ENCODE measurements at places on chromosomes 3 and 15. TPM values are rescaled to one million over a fixed set of nuclear protein-coding genes. Genes with fewer than 3 reads are reported as not detected.

GRCh38 chr3:37527361-37527760 is 334.3 kb upstream of the CTDSPL start:
- no peaks in the 10 kb centered on the region for H3K4me1 ChIP-seq
- H3K4me3 ChIP-seq = no peak overlapping the region
- H3K36me3 ChIP-seq = no peaks in the 10 kb centered on the region
- no peaks in the 10 kb centered on the region for H3K27me3 ChIP-seq
- no peak overlapping the region for H3K27ac ChIP-seq

DNA sequence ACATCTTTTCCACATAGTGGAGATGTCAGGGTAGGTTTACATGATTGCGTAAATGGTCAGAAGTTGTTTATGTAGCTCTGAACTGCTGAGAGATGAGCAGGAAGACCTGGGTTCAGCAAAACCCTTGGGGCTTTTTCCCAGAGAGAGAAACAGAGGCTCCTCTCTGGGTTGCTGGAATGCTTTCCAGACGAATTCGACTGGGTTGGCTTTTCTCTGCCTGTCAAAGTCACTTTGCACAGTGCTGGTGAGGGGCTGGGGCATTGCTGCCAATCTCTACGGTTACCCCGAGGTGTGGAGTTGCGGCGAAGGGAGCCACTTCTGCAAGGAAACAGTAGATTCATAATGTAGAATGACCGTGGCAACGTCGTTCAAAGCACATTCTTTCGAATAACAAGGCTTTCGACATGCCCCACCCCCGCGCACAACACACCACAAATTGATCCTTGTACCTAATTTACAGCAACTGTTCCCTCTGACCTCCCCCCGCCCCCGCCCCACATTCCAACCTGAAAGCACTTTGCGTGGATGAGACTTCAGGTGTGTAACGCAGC is 950 bp upstream of the CNTN4 start:
- no peaks in the 10 kb centered on the region for H3K36me3 ChIP-seq
- no peak overlapping the region for H3K4me3 ChIP-seq
- H3K27ac ChIP-seq = no peak overlapping the region
- DNase-seq = no peak

GRCh38 chr3:101340591-101340990 is 20.2 kb upstream of the IMPG2 start:
- no peak for DNase-seq
- no peaks in the 10 kb centered on the region for H3K4me1 ChIP-seq
- H3K36me3 ChIP-seq = peaks cover 21% of the 10 kb centered on the region
- no peak overlapping the region for H3K4me3 ChIP-seq
- H3K27ac ChIP-seq = no peak overlapping the region

DNA sequence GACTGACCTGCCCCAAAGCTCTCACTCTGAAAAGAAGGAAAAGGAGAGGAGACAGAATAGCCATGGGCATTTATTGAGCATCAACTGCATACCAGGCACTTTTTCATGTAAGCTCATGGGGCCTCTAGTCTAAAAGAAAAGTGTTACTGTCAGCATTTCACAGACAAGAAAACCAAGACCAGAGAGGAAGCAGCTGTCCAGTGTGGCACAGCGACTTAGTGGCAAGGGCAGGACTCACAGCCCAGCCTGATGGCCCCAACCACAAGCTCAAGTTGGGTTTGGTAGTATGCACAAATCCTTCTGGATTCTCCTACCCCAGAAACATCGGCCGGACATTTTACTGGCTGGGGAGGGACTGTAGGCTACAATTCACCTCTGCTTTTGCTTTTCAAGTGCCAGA is 5.8 kb downstream of the EFCC1 start:
- no peak overlapping the region for H3K4me3 ChIP-seq
- no peak for DNase-seq
- H3K27me3 ChIP-seq = peaks cover 14% of the 10 kb centered on the region
- H3K36me3 ChIP-seq = no peaks in the 10 kb centered on the region
- peaks cover 16% of the 10 kb centered on the region for H3K4me1 ChIP-seq

The STRIT1 gene
- total RNA-seq = not detected

DNA sequence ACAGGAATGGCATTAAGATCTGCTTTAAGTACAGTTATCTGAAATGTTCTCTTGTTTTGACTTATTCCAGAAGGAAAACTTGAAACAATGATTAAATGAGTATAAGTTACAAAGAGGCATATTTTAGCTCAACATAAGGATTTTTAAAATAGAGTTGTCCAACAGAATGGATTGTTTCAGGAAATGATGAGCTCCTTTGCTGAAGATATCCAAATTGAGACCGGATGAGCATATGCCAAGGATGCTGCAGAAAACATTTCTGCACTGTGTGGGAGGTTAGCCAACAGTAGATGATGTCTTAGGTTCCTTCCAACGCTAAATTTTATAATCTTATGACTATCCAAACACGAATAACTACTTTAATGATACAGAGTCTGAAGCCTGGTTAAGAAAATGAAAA is 226.5 kb upstream of the NANOGP8 start:
- no peaks in the 10 kb centered on the region for H3K27me3 ChIP-seq
- no peak overlapping the region for H3K4me3 ChIP-seq
- H3K36me3 ChIP-seq = no peaks in the 10 kb centered on the region
- H3K27ac ChIP-seq = no peak overlapping the region

The DPPA2 gene
- not detected for total RNA-seq

DNA sequence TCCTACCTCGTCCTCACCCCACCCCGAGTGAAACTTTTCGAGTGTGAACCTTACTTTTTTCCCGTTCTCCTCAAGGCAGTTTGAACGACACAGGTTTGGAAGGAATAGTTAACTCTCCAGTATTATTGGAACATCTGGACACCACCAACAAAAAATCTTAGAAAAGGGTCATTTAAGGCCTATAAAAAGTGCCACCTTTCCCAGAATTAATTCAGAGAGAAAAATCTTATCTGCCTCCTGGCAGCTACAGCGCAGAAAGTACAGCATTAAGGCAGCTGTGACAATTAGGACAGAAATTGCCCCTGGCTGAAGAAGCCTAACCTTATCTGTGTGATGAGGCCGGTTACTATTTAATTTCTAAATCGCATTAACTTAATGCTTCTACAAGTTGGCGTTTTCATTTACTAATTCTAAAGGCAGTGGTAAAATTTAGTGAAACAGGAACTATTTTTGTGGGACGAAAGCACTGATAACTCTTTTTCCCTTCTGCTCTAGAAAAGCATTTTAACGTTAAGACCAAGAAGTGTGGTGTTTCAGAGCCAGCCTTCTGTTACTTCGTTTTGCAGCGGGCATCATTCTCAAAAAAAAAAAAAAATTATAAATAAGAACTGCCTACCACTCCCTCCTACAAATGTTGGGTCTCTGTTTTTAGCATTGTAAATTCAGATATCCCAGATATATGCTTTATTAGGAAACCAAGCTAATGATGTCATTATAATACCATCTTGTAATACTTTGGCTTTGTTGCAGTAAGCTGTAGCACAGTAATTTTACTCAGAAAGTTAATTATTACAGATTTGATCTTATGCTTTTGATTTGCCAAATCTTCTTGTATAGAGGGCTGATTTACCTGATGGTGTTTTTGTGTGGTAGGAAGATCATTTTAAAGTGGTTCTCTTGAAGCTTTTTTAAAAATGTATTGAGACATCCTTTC is 1.4 kb downstream of the ATP11B start:
- H3K27me3 ChIP-seq = no peaks in the 10 kb centered on the region
- peaks cover 36% of the 10 kb centered on the region for H3K4me1 ChIP-seq
- H3K36me3 ChIP-seq = no peaks in the 10 kb centered on the region
- DNase-seq = peak; percentile 17
- H3K4me3 ChIP-seq = peak overlapping the region; percentile 86

The AMT gene
- 1.6 TPM for total RNA-seq

The THRB gene
- total RNA-seq = not detected

The PTX3 gene
- not detected for total RNA-seq

Measured in CD8-positive, alpha-beta memory T cell (primary cell).